ENCODE measurements at places on chromosomes 6 and 20.
A peak's percentile ranks its signal among the peaks of the same experiment; 100 is the strongest.

- no peak for DNase-seq
Observed at GRCh38 chr6:29760328-29760727, 37.1 kb downstream of the HLA-F start.

- DNase-seq: no peak
Observed at GRCh38 chr20:53405139-53405538, 188.5 kb downstream of the ZNF217 start.

- no peak for DNase-seq
Observed at GRCh38 chr6:36627801-36628246, 33.7 kb downstream of the SRSF3 start.

- no peak for DNase-seq
Observed at GRCh38 chr6:150932996-150933395, 67.5 kb downstream of the MTHFD1L start.

GRCh38 chr6:169205176-169206160 lies 48.2 kb downstream of the THBS2 start:
- DNase-seq: no peak

DNA sequence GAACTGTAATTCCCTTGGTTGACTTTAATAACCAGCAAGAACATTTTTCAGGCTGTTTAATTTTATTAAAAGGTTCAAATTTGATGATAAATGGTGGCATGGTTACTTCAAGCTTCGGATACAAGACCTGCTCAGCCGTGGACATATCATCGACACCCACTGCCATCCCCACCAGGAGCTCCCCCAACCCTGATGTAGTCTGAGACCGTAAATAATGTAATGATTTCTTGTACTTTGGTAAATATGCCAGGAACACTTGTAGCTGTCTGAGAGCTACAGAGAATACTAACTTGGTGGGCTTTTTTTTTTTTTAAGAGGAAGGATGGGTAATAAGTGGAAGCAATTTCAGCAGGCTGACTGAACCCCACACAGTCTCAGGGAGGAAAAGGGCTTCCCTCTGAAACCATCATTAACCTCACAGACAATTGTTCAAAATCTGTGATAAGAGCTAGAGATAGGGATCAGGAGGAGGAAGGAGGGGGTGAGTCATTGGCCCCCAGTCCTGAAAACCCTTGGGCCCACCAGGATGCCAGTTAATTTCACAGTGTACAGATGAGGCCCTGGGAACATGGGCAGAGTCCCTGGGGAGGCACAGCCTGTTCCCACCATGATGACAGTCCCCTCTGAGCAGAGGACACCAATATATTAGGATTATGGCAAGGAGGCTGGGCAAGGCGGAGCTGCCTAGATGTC lies 56.0 kb downstream of the APCDD1L start:
- DNase-seq: no peak

- DNase-seq: no peak
Observed at GRCh38 chr6:62707156-62707555, 421.1 kb upstream of the KHDRBS2 start.

DNA sequence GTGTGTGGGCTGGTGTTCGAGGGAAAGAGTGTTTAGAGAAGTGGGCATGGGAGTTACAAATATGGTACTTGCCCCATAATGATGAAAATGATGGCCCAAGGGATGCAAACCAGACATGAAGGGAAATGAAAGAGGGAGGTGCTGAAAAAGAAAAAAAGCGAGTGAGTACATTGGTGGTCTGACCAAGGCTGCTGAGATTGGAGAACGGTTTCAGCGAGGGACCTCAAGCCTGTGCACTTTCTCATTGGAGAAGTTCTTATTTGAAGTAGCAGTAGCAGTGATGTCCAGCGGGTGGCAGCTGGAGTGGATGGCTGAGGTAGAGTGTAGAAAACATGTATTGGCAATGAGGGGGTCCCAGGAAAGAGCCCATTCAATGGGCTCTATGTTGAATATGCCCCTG lies 54.8 kb downstream of the TNFAIP3 start:
- no peak for DNase-seq

DNA sequence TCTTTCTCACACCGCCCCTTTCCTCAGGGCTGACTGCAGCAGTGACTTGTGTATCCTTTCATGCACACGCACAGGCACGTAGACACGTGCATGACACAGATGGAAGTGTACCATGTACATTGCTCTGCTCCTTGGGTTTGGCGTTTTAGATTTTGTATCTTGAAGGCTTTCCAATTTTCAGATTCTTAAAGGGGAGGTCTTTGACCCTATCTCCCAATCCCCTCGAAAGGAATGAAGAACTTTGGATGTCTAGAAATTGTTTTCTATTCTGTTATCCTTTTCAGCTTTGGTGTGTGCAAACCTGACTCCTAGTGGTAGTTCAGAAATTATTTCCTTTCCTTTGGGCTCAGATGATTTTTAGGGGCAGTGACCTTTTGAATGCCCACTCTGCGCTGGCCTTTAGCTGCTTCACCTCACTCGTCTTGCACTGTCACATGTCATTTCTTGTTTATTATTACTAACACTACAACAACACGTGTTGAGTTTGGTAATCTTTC lies 63.0 kb downstream of the HIVEP1 start:
- DNase-seq: peak; percentile 29

- DNase-seq: no peak
Observed at GRCh38 chr20:25543068-25543467, 42.3 kb downstream of the NINL start.

DNA sequence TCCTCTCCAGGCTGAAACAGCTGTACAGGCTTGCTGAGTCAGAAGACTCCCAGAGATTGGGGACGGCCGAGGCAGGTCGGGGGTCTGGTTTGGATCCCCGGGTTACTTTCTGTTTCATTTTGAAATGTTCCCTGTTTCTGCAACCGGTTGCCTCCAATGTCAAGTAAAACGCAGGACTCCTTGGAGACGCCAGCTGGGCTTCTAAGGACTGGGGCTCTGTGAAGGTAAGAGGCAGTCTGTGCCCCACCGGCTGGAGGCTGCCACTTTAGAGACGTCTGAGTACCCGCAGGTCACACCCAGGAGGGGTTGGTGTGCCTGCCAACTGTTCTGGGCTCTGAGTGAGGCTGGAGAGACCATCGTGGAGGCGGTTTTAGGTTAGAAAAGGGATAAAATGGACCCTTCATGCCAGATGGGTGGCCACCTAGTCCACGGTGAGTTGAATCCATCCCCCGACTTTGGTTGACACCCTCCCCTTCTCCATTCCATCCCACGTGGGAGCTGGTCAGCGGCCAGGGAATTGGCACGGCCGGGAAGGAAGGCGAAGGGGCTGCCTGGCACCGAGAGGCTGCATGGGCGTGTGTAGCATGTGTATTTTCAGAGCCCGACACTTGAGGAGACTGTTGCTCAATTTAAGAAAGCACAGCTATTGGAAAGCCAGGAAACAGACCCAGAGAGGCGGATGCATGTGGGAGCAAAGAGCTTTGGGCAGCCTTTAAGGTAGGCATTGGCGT lies 240.9 kb downstream of the PHACTR1 start:
- peak; percentile 3 for DNase-seq

- no peak for DNase-seq
Observed at GRCh38 chr20:63643499-63643898, 9.7 kb downstream of the STMN3 start.

- no peak for DNase-seq
Observed at GRCh38 chr20:16096756-16097326, 476.4 kb downstream of the KIF16B start.

- DNase-seq: no peak
Observed at GRCh38 chr20:12617076-12617475, 391.7 kb upstream of the SPTLC3 start.

Measured in CD4-positive, alpha-beta T cell treated with Interleukin-17A for 1 hour (primary cell).